ENCODE measurements at places on chromosomes 12 and 14.

DNA sequence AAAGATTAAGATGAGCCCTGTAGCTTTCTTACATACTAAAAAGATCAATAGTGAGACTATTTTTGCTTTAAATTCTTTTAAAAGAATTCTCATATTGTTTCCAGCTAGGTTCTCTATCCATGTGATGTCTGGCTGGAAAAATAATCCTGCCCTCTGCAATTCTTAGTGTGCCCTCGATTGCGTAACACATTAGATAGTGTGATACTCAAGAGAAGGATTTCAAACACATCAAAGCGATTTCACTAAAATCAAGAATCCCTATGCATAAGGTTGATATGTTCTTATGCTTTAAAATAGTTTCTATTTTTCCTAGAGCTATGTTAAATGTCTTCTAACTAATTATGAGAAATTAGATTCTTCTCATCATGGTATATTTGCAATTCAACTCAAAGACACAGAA lies 127.3 kb upstream of the PLEKHA5 start:
- no peak for DNase-seq

DNA sequence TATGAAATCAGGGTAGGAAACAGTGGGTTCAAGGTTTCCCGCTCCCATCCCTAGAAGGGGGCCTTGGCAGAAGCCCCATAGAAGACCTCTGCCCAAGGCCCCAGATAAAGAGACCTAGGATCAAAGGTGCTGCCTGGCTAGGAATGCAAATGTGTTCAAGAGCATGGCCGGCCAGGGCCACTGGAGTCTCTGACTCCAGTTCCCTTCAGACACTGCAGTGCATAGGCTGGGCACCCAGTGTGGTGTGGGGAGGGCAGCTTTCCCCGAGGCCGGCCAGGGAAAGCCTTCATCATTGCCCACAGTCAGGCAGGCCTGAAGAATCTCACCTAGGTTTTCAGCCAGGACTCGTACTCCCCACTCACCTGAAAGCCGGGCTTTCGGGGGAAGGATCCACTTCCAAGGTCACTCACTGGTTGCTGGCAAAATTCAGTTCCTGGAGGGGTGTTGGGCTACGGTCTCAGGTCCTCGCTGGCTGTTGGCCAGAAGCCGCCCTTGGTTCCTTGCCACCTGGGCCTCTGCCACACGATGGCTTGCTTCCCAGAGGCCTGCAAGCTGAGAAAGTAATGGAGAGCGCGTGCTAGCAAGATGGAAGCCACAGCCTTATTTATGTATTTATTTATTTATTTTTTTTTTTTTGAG lies 9.7 kb upstream of the PEBP1 start:
- DNase-seq: no peak

- peak; percentile 74 for DNase-seq
Observed at GRCh38 chr14:22071006-22071405, 397.4 kb upstream of the OR4E1 start.

DNA sequence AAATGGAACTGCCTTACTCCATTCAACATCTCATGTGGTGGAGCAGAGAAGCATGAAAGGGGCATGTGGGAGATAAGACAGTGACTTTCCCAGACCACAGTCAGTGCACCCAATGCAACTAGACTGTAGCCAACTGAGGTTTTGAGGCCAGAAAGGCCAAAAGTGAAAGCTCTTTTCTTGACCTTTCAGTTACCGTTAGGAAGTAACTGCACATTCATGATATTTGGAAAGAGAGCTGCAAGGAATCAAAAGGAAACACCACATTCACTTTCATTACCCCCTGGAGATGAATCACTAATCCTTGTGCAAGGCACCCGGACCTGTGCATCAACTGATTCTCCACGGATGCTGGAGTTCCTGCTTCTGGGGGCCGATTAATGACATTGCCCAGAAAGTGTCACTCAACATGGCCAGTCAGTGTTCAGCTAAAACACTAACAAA lies 72.9 kb upstream of the ELK3 start:
- no peak for DNase-seq

DNA sequence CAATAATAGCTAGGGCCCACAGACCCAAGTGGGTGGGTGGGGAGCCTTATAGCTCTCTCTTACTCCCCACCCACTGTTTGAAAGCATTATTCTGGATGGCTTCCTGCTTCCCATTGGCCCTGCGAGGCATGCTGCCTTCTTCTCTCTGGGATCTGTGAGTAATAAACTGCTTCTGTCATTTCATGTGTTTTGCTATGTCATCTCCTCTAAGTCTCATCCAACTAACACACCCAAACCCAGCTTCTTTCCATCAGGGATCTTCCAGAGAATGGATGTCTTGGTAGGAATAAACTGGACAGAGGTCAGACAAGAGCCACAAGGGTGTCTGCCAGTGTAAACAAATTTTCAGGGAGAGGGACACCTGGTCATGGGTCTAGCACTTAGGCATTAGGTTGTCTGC lies 66.4 kb upstream of the BDKRB2 start:
- no peak for DNase-seq

GRCh38 chr12:15165012-15165659 lies 56.1 kb downstream of the RERG start:
- no peak for DNase-seq

DNA sequence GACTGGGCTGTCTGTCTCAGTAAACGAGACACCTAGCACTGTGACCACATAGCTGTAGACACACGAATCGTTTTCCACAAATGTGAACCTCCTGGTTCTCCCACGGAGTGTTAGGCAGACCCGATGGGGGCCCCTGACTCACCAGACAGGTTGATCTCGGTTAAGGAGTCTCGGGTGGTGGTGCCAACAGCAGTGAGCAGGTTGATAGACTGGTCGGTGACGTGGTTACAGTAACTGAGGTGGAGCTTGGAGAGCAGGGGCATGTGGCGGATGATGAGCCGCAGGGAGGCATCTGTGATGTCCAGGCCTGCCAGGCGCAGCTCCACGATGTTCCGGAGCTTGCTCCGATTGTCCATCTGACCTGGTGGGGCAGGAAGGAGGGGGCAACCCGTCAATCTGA lies 39.8 kb downstream of the RNF34 start:
- no peak for DNase-seq

DNA sequence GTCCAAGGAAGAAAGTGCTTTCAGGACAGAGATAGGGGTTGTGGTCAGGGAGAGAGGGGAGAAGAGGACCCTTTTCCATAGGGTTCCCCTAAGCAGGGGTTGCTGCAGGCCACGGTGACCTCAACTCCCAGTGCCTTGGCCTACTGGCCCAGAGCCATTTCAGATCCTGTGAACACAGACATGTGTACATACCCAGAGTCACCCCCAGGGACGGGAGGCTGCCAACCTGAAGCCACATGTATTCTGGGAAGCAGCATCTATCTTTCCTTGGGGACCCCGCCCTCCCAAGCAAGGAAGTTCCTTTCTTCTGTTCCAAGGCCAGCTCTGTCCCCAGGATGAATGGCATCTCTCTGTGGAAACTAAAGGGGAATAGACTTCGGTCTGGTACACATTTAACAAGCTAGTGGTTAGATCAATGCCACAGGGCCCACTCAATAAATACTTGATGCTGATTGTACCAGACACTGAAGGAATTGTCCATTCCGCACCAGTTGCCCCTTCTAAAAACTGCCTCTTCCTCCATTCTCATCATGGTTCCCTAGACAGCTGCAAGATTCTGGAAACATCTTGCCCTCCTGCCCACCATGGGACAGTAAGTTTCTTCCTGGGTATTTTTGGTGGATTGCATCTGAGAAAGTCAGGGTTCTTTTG lies 25.2 kb upstream of the DGLUCY start:
- no peak for DNase-seq
